ENCODE measurements at places on chromosomes 7 and 10. TPM values are rescaled to one million over a fixed set of nuclear protein-coding genes. Genes with fewer than 3 reads are reported as not detected.

PNLIPRP3 gene
- not detected for total RNA-seq

TMEM176B gene
- not detected for total RNA-seq

SEMA3D gene
- 6.8 TPM for total RNA-seq

OGDHL gene
- 0.14 TPM for total RNA-seq

GSTO2 gene
- 2.6 TPM for total RNA-seq

ST8SIA6 gene
- 0.14 TPM for total RNA-seq

ARHGAP21 gene
- total RNA-seq = 69.2 TPM

SFRP4 gene
- 0.14 TPM for total RNA-seq

MACC1 gene
- 0.05 TPM for total RNA-seq

NPFFR1 gene
- not detected for total RNA-seq

AKR1C8 gene
- not detected for total RNA-seq

CYTH3 gene
- total RNA-seq = 11.9 TPM

CYP3A4 gene
- total RNA-seq = not detected

KRIT1 gene
- 48.4 TPM for total RNA-seq

CTAGE15 gene
- total RNA-seq = not detected

AVPI1 gene
- total RNA-seq = 11.0 TPM

ATRNL1 gene
- total RNA-seq = 0.97 TPM

PTPN20 gene
- 0.59 TPM for total RNA-seq

SPACDR gene
- total RNA-seq = 1.5 TPM

TAC1 gene
- total RNA-seq = not detected

GPER1 gene
- 1.6 TPM for total RNA-seq

CADPS2 gene
- total RNA-seq = 8.6 TPM

CLEC2L gene
- not detected for total RNA-seq

LAMB4 gene
- total RNA-seq = 0.05 TPM

FRMD4A gene
- total RNA-seq = 28.5 TPM

C7orf25 gene
- 8.0 TPM for total RNA-seq

TMEM106B gene
- 94.7 TPM for total RNA-seq

HSPA12A gene
- total RNA-seq = 10.7 TPM

NEUROD6 gene
- not detected for total RNA-seq

ANKRD26 gene
- total RNA-seq = 10.4 TPM

TSPAN15 gene
- total RNA-seq = 35.0 TPM

GRM8 gene
- total RNA-seq = not detected

LRIT1 gene
- total RNA-seq = not detected

ALOX5 gene
- not detected for total RNA-seq

PPP1R3A gene
- total RNA-seq = not detected

LRRN3 gene
- total RNA-seq = 3.2 TPM

NEBL gene
- under 0.01 TPM for total RNA-seq

VIPR2 gene
- not detected for total RNA-seq

KDM7A gene
- 5.2 TPM for total RNA-seq

TRAPPC14 gene
- total RNA-seq = 8.3 TPM

HTR5A gene
- total RNA-seq = not detected

MKX gene
- total RNA-seq = 2.7 TPM

GSTK1 gene
- 66.2 TPM for total RNA-seq

TBX20 gene
- total RNA-seq = 8.6 TPM

SPDYE9 gene
- total RNA-seq = not detected

OR2A42 gene
- under 0.01 TPM for total RNA-seq

SLC25A28 gene
- 14.6 TPM for total RNA-seq

PSMC2 gene
- total RNA-seq = 256 TPM

NKX2-3 gene
- total RNA-seq = 0.89 TPM

FFAR4 gene
- not detected for total RNA-seq

SYT15 gene
- total RNA-seq = 0.59 TPM

STAG3 gene
- total RNA-seq = 0.88 TPM

AQP1 gene
- total RNA-seq = 19.5 TPM

LUC7L2 gene
- 38.3 TPM for total RNA-seq
